Daoy (cell line): ENCODE measurements at places on chromosomes 16 and 17. TPM values are rescaled to one million over a fixed set of nuclear protein-coding genes. Genes with fewer than 3 reads are reported as not detected.

- no peak for DNase-seq
Measured at GRCh38 chr16:61332461-61332860, 703.8 kb downstream of the CDH8 start.

- no peak for DNase-seq
Measured at GRCh38 chr17:31511195-31511578, 119.7 kb downstream of the RAB11FIP4 start.

GRCh38 chr17:41682631-41683030, 6.1 kb upstream of the EIF1 start:
- no peak for DNase-seq

DNA sequence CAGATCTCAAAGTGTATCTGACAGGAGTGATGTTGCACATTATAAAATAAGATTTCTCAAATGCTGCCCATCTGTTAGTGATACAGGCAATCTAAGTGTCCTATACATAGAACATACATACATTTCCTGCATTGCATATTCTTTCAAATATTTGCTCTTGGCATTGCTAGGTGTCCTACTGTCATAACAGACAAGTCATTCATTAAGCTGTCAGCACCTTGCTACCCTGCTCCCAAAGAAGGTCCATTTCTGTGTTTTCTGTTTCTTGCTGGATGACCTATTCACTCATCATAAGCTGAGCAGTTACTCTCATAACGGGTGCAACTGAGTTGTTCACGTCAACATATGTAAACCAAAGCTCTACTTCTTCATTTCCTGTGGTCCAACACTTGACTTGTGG, 719.0 kb downstream of the KCNJ2 start:
- DNase-seq = no peak

The CACNG1 gene
- not detected in 2 replicates for total RNA-seq
